ENCODE measurements at places on chromosomes 4 and X.

GRCh38 chr4:12116009-12116552 is 687.4 kb upstream of the HS3ST1 start:
- DNase-seq, result no peak

- no peak for DNase-seq
Measured at GRCh38 chr4:102868153-102868780, 525 bp upstream of the CISD2 start.

GRCh38 chrX:97909245-97909644 is 1025.5 kb downstream of the RPA4 start:
- no peak for DNase-seq

DNA sequence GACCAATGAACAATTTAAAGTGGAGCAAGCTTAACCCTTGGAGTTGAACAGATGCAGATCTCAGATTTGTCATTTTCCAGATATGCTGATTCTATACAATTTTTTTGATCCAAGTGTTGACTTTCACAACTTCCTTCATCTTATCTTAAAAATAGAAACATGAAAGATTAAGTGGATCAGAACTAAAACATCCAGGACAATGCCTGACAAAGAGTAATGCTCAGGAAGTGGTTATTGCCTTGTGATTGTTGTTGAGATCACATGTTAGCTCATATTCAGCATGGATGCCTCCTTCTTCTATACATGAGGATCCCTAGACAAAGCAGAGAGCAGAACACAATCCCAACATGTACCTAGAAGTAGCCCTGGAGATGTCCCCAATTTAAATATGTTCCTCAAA is 160.9 kb downstream of the PPARGC1A start:
- no peak for DNase-seq

DNA sequence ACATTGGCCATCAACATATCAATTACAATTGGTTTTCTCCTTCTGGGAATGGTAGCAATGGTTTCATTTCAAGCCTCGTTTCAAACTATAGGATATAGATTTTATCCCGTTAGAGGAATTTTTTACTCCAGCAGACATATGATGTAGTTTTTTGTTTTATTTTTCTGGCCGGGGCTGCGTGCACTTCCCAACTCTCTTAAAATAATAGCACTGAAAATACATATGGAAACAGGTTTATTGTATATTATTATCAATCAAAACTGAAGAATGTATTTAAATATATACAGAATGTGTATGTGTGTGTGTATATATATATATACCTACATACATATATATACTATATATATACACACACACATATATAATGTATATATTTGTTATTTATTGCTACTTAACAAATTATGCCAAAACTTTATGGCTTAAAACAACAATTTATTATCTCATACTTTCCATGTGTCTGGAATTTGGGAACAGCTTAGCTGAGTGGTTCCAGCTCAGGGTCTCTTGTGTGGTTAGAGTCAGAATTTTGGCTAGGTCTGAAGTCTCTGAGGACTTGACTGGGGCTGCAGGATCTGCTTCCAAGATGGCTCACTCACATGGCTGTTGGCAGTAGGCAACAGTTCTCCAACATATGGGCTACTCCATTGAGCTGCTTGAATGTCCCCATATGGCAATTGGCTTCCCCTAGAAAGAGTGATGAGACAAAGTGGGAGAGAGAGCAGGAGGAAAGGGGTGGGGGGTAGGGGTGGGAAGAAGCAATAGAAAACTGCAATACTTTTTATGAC is 314.1 kb downstream of the PPP1R2C start:
- DNase-seq, result no peak

DNA sequence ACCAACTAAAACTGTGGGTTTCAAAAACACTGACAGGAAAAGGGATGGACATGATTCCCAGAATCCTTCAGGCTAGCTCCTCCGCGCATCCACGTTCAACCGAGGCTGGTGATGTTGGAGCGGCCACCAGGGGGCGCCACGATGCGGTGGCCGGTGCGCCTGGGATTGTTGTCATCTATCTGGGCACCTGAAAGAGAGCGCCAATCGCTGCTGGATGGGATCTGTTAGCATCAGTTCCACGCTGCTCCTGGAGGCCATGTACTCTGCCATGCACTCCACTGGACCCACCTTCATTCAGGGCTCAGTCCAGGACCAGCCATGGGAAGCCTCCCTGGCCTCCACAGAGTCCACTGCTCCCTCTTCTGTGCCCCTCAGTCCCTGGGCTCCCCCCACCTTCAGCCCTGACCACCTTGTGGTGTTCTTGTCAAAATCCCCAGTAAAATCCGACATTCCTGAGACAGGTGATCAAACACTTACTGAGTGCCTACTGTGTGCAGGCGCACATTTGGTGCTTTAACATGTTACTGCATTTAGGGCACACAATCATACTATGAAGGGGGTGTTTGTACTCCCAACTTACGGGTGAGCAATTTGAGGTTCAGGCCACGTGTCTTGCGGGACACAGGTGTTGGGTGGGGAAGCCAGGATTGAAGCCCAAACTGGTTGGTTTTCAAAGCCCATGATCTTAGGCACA is 71.1 kb downstream of the CRMP1 start:
- no peak for DNase-seq

- no peak for DNase-seq
Measured at GRCh38 chrX:67953658-67954057, 409.8 kb downstream of the AR start.

DNA sequence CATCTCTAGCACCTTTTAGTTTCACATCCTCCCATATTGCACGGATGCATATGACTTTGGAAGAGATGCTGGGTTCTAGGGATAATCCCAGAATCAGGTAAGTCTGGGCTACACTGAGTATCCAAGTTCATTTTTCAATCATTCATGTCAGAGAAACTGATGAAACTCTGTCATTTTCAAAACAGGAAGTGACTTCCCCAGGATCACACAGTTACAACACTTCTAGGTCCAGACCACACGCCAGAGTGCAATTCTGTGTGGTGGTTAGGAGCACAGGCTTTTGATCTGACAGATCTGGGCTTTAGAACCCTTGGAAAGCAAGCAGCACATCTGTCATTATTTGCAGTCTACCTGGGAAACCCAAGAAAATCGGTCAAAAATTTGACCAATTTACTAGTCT is 52.1 kb upstream of the CDKN2AIP start:
- no peak for DNase-seq
